NCI-H524 treated with DMSO at 0.1 percent for 48 hours (cell line): ENCODE measurements at places on chromosomes 12 and 14.

DNA sequence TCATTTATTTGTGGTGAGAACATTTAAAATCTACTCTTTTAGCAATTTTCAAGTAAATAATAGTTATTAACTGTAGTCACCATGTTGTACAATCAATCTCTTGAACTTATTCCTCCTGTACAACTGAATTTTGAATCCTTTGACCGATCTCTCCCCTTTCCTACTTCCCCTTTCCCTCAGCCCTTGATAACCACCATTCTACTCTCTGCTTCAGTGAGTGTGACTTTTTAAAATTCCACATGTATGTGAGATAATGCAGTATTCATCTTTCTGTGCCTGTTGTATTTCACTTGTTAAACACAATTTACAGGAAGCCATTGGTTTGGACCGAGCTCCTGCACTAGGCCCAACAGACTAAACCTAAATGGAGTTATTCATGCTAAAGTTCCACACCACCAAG is 458.9 kb upstream of the PDE3A start:
- no peak for DNase-seq

GRCh38 chr14:79256380-79256779 is 954.9 kb downstream of the DIO2 start:
- DNase-seq: peak; percentile 99

GRCh38 chr14:95439881-95440280 is 76.6 kb downstream of the SYNE3 start:
- no peak for DNase-seq

GRCh38 chr12:20369305-20370013 is 1.1 kb downstream of the PDE3A start:
- peak; percentile 4 for DNase-seq

- DNase-seq: no peak
Observed at GRCh38 chr12:116508145-116509121, 50.7 kb upstream of the MAP1LC3B2 start.
